ENCODE measurements at places on chromosomes 11 and 22.

GRCh38 chr11:46360878-46361277, 13.6 kb downstream of the DGKZ start:
- DNase-seq, result no peak

- DNase-seq, result no peak
Observed at GRCh38 chr22:35069541-35069940, 3.6 kb downstream of the ISX start.

DNA sequence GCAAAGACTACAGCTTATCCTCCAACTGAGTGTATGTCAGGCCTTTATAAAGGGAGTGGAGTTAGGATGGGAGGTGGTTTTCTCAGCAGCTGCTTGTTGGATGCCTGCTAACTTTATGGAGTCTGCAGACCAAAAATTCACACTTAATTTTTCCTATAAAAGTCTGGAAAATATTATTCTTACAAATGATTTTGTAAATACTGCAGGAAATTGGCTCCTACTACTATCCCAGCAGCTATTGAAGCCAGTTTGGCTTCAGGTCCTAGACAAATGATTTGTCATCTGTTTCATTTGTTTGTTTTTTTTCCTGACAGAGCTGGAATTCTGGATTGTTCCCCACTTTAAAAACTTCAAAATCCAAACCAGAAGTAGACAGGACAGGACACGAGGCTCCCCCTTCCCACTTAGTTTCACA, 292.5 kb downstream of the TMEM135 start:
- DNase-seq, result no peak

- DNase-seq, result no peak
Observed at GRCh38 chr22:31496735-31497146, 405 bp downstream of the SFI1 start.

- no peak for DNase-seq
Observed at GRCh38 chr11:64134963-64135362, 30.9 kb downstream of the MACROD1 start.

DNA sequence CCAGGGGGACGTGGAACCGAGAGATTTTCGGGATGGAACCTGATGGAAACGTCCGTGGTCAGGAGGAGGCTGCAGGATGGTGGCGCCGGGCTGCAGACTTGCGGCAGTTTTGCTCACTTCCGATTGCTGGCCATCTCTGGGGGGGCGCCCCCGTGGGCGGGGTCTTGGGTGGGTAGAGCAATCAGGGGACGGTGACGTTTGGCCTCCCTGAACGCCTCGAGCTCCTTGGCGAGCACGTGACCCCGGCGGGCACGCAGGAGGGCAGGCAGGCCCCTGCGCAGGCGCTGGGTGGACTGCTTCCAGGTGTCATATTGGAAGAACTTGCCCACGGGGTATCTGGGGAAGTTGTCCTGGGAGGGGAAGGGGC, 6.3 kb downstream of the IGF2 start:
- DNase-seq, result no peak

DNA sequence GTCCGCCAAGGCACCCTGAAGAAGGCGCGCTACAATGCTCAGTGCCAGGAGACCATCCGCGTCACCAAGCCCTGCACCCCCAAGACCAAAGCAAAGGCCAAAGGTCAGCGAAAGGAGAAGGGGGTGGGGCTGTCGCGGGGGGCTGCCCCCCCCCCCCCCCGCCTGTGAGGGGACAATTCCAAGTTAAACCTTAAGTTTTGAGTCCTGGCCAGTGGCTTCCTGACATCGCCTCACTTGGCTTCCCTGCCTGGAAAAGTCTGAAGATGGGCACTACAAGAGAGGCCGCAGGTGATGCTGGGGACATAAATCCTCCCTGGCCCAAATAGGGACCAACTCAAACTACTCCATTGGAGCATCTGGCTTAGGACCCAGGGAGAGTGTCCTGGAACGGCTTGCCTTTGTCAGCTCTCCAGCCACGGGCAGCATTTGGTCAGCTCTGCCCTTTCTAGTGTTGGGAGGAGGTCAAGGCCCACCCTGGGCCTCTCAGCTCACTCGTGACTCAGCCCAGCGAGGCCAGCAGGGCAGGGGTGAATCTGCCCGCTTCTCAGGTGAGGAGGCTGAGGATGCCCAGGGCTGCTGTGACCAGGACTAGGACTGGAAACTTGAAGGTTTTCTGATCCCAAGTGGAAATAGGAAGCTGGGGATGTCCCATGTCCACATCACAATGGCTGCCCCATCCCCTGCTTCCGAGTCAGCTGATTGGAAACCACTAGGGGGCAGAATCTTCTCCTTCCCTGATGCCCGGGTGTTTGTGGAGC, 1.4 kb downstream of the MDK start:
- DNase-seq, result no peak

DNA sequence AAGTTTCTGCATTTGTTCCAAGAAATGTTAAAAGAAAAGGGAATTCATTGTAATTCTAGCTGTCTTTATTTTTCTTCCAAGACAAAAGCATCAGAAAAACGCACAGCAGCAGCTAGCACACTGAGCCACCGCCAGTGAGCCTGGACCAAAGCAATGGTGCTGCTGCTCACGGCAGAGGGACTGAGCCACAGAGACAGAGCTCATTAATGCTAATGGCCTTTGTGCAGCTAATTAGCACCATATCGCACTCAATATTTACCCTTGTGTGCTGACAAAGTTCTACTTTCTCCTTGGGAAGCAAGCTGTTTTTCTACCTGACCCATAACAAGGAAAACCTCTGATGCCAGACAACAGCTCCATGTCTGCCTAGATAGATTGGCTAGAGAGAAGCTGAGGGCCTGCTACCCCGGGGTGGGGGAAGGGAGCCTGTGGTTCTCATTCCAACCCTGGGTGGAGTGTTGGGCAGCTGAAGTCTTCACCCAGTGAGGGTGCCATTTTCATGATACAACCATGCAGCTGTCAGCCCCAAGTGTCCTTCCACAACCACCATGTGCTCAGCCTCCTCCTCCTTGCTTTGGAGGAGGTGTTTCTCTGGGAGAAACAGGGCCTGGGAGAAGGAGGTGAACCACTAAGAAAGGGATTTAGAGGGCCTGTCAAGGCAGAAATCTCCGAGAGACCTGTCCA, 131.1 kb upstream of the NCAM1 start:
- no peak for DNase-seq

- DNase-seq, result peak; percentile 44
Observed at GRCh38 chr11:45964911-45965389, 42.5 kb downstream of the LARGE2 start.

GRCh38 chr11:111297696-111298095, 650 bp upstream of the POU2AF3 start:
- DNase-seq, result no peak

All from fibroblast of skin of left biceps (primary cell).